ENCODE measurements at places on chromosomes 7 and 10.

- no peak for DNase-seq
Observed at GRCh38 chr10:120480065-120480600, 23.1 kb downstream of the PLPP4 start.

DNA sequence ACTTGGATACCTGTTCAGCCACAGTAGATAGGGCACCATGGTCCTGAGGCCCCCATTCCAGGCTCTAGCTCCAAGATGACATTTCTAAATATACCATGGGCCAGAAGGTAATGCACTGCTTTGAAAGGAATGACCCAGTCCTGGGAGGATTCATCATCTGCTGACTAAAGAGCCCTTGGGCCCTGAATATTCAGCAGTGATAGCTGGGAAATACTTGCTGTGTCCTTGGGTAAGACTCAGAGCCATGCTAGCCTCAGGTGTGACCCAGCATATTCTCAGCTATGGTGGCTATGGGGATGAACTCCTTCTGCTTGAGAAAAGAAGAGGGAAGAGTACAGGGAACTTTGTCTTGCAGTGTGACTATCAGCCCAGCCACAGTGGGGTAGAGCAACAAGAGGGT, 21.3 kb upstream of the AGR2 start:
- no peak for DNase-seq

DNA sequence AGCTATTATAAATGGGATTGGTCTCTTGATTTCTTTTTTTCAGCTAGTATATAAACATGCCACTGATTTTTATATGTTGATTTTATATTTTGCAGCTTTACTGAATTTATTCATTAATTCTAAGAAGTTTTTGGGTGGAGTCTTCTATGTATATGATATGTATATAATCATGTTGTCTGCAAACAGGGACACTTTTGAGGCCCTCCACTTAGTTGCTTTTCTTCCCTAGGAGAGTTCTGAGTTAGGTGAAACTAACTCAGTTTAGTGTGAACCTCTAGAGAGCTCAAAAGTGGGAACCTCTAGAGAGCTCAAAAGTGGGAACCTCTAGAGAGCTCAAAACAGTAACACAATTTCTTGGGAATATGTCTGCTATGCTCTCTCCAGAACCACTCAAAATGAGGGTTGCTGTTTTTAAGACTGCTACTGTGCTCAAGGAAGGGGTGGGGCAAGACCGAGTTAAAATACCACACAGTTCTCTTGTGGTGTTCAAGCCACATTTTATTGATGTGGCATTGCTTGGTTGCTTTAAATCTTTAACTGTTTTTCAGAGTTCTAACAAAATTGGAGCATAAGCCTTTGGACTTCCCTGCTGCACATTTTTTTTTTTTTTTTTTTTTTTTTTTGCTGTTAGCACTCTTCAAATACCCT, 13.2 kb downstream of the CCDC7 start:
- DNase-seq = no peak

- DNase-seq = no peak
Observed at GRCh38 chr10:97548828-97549455, 23.6 kb upstream of the ANKRD2 start.

GRCh38 chr10:84195044-84195830, 900 bp downstream of the CDHR1 start:
- no peak for DNase-seq

DNA sequence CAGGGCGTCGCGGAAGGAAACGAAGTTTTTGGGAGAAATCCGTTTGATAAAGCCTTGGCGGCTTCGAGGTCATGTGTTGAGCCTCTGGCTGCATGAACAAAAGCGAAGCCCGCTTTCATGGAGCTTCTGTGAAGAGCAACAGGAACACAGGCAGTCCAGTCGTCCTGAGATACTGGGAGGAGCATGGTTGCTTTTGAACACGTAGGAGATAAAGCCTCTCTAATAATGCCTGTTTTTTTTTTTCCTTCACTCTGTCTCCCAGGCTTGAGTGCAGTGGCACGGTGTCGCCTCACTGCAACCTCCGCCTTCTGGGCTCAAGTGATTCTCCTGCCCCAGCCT, 473 bp upstream of the ZNF32 start:
- no peak for DNase-seq

DNA sequence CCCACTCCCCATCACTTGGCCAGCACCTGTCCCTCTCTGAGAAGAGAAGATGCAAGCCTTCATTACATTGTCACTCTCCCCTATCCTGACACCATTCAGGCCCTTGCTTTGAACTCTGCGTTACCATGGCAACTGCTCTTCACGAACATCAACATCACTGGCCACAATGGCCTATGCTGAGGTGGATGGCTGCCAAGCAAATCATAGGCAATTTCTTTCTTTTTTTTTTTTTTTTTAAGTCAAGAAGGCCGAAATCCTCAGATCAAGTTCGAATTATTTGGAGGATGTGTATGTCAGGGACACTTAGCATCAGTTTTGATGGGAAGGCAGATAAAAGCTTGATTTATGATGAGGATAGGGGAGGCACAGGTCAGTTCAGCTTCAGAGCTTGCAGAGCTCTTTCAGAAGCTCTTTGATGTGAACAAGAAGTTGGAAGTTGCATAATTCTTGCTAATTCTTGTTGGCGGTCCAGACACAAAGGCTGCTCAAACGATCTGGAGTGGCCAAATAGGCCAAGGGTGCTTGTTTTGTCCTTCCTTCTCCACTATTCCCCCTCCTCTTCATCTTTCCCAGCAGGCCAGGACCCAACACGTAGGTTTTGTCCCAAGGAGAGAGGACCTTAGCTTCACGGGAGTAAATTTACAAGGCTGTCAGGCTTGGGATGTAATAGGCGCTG, 179.9 kb upstream of the NPVF start:
- DNase-seq = no peak

DNA sequence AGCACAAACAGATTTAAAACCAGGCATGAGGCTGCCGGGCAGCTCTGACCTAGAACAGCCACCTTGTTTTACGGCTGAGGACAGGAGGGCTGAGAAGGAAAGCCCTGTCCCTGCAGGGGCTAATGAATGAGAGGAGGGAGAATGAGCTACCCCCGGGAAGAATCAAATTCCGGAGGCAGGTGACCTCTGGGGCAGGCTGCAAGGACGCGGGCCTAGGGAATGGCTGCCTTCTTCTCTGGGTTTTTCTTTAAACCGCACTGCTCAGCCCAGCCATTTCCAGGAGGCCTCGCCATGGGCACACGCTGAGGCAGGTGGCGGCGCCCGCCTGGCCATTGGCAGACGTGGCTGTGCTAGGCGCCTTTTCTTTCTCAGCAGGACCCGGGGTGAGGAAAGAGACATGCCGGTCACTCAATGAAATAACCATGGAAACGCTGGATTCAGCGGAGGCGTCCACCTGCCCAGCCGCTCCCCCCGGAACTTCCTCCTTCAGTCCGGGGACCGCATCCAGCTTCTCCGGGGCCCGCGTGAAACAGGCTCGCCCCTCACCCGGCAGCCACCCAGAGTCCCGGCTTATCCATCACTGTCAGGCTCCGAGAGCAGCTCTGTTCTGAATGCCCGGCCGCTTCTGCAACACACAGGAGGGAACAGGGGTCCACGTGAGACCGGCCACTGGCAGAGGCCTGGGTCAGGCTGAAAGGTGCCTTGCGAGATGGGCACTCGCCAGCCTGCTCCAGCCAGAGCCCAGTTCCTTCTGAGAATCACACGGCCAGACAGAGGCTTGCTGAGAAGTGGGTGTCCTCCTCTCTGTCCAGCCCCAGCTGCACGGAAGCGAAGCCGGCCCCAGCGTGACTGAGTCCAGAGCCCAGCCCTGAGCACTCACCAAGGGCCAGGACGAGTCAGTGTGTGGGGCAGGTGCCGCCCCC, 82.1 kb downstream of the PDGFA start:
- no peak for DNase-seq

DNA sequence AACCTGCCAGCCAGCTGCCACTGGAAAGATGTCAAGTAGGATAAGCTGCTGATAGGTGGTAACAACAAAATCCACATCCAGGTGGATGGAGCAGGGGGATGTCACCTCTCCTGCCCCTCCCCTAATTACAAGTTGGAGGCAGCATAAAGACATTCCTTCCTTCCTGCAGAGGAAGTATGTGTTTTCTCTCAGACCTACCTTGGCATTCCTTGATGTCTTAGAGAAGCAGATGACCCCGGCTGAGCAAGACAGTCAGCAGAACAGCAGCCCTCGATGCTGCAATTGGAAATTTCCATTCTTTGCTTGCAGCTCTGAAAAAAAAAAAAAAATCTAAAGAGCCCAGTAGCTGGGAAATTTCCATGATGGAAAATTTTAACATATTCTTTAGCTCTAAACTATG, 137.5 kb upstream of the MKLN1 start:
- no peak for DNase-seq

- no peak for DNase-seq
Observed at GRCh38 chr10:79385804-79386531, 38.7 kb downstream of the PPIF start.

GRCh38 chr10:97612386-97612785, 20.9 kb downstream of the MORN4 start:
- no peak for DNase-seq

DNA sequence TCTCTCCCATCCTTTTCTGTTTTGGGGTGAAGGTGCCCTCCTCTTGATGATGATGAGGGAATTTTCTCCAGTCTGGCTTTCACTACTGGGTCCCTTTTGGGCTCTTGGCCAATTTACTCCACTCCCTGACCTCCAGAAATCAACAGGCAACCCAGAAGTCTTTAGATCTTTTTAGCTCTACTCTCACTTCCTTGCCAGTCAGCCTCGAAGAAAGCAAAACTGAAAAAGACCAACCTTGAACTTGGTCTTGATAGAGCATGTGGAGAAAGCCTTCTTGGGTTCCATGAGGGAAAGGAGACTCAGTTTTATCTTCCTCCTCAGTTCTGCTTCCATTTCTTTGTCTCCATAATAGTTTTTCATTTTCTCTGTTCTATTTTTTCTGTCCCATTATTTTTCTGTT, 91.4 kb upstream of the NPVF start:
- no peak for DNase-seq

DNA sequence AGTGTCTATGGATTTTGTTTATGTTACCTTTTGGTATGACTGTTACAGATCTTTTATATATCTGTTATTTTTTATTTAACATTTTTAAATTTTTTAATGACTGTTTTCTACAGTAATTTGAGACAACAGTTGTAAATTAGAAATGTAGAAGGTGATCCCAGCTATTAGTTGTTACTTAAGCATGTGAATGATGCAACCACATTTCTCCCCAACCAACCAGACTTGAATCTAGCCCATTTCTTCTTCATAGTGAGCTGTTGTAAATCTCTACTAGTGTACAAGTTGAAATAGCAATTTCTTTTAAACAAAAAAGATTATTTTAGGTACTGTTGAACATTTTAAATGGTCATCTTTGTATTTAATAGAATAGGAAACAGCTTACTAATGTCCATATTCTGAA, 18.0 kb downstream of the TMEM106B start:
- DNase-seq = no peak

- DNase-seq = no peak
Observed at GRCh38 chr10:62306663-62307062, 38.0 kb upstream of the RTKN2 start.

GRCh38 chr7:50821457-50822008, 38.8 kb upstream of the GRB10 start:
- no peak for DNase-seq
